HuH-7.5 (cell line): ENCODE measurements at places on chromosomes 4 and X.

- DNase-seq: no peak
Measured at GRCh38 chrX:114591121-114591520, 7.2 kb downstream of the HTR2C start.

DNA sequence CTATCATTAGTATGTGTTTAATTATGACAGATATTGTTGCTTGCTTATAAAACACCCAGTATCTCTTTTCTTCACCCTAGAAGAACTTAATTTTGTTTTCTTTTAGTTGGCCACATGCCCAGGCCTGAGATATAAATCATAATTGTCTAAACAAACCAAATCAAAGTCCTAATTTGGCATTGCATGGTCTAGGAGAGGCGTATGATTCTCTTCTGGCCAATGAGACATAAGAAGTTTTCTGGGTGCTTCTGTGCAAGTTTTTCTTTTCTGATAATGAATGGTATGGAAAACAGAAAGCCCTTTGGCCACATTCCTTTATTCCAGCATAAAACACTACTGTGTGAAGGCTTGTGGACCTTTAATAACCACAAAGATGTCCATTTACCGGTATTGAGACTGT lies 192.9 kb upstream of the CTSO start:
- no peak for DNase-seq

DNA sequence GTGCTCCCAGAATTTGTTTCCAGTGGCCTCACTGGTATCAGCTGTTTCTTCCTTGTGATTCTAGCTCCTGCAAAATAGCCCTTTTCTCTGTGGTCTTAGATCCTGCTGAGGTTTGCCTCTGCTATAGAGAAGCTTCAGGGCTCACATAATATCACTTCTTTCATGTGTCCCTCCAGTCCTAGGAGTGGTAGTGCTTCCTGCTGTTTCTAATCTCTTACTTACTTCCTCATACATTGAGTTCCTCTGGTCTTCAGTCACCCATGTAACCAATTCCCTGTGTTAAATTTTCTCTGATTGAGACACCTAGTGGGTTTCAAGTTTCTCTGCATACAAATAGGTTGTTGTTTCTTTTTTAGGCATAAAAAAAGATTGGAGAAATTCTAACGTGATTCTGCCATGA lies 1567.9 kb downstream of the ARAP2 start:
- DNase-seq: no peak

GRCh38 chrX:133654811-133655210 lies 239.5 kb upstream of the GPC4 start:
- no peak for DNase-seq

DNA sequence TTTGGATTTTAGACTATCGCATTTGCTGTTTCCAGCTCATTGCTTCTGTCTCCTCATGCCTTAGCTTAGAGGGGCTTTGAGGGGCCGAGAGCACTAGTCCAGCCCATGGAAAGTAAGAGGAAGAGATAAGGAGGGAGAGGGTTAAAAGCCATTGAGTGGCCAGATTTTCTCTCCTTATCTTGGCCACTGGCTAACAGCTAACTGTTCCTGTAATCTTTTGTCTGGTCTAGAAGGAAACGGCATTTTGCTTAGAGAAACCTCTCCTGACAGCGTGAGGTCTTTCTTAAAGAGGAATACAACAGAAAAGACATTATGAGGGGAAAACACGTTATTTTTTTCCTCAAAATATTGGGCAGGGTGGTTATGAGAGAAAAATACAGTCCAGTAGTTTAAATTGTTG lies 7.9 kb downstream of the GPR101 start:
- no peak for DNase-seq

- DNase-seq: no peak
Measured at GRCh38 chr4:188941524-188942119, 802.4 kb downstream of the TRIML1 start.
